ENCODE measurements at places on chromosomes 16 and 17.
A peak's percentile ranks its signal among the peaks of the same experiment; 100 is the strongest.

- no peak for DNase-seq
Observed at GRCh38 chr17:61595418-61596186, 4.6 kb upstream of the NACA2 start.

- no peak for DNase-seq
Observed at GRCh38 chr16:4415538-4416199, 727 bp downstream of the CORO7 start.

- DNase-seq: no peak
Observed at GRCh38 chr17:41733348-41734138, 900 bp downstream of the HAP1 start.

GRCh38 chr16:84532291-84532724 lies 27.8 kb upstream of the MEAK7 start:
- DNase-seq: no peak

GRCh38 chr17:9363440-9364350 lies 211.9 kb downstream of the STX8 start:
- no peak for DNase-seq

GRCh38 chr17:36863131-36863530 lies 74.1 kb upstream of the LHX1 start:
- no peak for DNase-seq

- DNase-seq: no peak
Observed at GRCh38 chr17:56809106-56809819, 24.5 kb downstream of the C17orf67 start.

DNA sequence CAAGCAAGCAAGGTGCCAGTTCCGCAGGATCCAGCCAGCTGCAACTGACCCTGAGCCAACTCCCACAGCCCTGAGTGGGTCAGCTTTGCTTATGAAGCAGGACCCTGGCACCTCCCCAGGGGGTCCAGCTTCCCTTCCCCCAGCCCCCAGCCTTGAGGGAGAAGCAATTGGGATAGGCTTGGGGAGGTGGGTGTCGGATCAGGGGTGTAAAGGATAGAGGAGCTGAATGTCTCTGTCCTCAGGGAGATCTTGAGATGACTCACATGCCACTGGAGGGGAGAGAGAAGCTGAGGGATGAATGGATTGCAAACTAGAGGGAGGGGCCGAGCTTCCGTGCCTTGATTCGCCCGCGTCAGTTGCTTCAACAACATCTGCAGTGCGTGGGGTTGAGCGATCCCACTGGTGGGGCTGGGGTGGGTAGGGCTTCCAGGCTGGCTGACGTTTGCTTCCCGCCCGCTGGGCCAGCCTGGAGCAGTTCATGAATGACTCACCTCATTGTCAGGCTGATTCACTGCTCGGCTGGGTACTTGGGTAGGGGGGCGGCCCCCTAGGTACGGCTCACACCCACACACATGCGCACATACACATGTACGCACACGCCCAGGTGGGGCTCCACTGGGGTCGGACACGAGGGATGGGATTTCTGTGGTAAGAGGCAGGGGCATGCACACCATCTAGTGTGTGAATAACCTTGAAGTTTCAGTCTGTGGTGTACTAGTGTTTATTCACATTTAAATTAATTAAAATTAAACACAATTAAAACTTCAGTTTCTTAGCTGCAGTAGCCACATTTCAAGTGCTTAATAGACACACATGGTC lies 3.6 kb upstream of the HROB start:
- peak; percentile 65 for DNase-seq

GRCh38 chr16:67284699-67285646 lies 5.6 kb downstream of the PLEKHG4 start:
- no peak for DNase-seq

DNA sequence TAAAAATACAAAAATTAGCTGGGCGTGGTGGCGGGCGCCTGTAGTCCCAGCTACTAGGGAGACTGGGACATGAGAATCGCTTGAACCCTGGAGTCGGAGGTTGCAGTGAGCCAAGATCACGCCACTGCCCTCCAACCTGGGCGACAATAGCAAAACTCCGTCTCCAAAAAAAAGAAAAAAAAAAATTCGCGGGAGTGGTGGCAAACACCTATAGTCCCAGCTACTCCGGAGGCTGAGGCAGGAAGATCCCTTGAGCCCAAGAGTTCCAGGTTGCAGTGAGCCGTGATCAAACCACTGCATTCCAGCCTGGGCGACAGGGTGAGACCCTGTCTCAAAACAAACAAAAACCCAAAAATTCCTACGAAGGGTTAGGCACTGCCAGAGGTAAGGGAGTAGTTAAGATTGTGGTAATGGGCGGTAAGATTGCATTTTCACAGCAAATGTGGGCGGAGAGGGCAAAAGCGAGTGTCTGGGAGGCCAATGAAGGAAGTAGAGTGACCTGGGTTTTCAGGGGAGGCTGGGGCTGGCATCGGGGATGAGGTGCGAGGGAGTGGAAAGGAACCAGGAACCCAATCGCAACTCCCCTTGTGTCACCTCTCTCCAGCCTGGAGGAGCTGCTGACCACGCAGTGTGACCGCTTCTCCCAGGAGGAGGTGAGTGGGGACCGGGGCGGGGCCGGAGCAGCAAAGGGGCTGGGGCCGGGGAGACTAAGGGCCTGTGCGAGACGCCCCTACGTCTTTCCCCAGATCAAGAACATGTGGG lies 2.6 kb downstream of the MYL11 start:
- no peak for DNase-seq

GRCh38 chr16:12225806-12226465 lies 249.4 kb downstream of the SNX29 start:
- no peak for DNase-seq

GRCh38 chr17:49190932-49191331 lies 19.4 kb downstream of the GNGT2 start:
- no peak for DNase-seq

DNA sequence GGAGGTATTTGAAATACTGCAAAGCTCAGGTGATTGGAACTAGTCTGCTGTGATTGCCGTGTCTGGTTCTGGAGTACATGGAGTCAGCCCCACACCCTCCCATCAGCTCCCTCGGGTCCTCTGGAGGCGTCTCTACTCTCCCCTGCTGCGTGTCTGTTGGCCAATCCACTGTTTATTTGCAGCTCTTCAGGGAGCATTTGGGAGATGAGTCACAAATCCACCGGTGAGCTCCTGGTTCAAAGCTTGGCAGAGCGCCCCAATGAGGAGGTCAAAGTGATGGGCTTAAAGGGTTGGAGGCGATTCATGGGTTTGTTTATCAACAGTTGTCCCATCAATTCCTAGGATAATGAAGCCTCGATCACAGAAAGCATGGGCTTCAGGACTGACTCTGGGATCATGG lies 14.6 kb downstream of the CALB2 start:
- DNase-seq: no peak

GRCh38 chr17:64186171-64187092 lies 56.5 kb upstream of the ERN1 start:
- no peak for DNase-seq

GRCh38 chr17:75925103-75925502 lies 15.7 kb downstream of the FBF1 start:
- no peak for DNase-seq

GRCh38 chr16:12826559-12826958 lies 22.9 kb upstream of the CPPED1 start:
- DNase-seq: no peak

DNA sequence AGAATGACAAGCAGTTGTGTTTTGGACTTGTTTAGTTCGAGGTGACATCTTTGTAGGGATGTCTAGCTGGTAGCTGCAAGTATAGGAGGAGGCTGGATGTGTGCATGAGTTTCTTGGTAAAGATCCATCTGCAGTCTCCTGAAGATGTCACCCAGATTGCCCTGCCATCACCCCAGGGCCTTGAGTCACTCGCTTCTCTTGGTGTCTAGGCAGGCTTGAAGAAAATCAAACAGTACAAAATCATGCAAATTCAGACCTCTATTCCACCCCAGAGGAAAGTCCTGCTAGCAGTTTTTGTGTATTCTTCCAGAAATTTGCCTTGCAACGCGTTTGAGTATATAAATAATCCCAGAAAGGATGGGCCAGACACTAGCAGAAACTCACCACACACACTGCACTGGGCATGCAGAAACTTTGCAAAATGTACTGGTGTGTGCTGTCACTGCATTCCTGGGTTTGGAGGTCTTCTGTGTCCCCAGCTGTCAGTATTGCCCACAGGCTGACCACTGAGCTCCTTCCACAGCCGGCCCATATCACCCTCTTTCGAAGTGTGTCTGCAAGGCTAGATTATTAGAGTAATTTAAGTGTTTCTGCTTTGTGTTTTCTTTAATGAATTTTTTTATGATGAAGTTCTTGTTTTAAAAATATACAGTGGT lies 51.5 kb downstream of the TENT4B start:
- DNase-seq: no peak

DNA sequence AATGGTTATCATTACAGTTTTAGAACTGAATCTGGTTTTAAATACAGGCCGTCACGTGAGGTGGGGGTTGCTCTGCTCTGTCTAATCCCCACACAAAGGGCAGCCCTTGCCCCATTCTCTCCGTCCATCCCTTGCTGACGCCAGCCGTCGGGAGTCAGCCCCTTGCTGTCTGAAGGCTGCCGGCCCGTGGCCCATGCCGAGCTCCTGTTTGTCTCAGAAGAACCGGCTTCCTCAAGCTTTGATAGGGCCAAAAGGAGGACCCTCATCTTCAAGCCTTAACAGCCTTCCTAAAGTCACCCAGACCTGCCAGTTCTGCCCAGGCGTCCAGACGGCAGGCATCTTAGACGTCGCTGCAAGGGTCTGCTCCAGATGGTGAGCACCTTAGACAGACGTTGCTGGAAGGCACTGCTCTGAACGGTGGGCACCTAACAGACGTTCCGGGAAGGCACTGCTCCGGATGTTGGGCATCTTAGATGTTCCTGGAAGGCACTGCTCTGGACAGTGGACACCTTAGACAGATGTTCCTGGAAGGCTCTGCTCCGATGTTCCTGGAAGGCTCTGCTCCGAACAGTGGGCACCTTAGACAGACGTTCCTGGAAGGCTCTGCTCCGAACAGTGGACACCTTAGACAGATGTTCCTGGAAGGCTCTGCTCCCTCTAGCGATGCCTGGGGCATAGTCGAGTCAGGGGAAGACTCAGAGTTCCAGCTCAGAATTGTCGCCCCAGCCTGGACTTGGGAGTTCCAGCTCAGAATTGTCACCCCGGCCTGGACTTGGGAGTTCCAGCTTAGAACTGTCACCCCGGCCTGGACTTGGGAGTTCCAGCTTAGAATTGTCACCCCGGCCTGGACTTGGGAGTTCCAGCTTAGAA lies 35.1 kb upstream of the CHMP6 start:
- DNase-seq: no peak

- no peak for DNase-seq
Observed at GRCh38 chr16:68131813-68132706, 46.9 kb downstream of the NFATC3 start.

GRCh38 chr16:13426269-13426668 lies 493.7 kb upstream of the ERCC4 start:
- DNase-seq: no peak

DNA sequence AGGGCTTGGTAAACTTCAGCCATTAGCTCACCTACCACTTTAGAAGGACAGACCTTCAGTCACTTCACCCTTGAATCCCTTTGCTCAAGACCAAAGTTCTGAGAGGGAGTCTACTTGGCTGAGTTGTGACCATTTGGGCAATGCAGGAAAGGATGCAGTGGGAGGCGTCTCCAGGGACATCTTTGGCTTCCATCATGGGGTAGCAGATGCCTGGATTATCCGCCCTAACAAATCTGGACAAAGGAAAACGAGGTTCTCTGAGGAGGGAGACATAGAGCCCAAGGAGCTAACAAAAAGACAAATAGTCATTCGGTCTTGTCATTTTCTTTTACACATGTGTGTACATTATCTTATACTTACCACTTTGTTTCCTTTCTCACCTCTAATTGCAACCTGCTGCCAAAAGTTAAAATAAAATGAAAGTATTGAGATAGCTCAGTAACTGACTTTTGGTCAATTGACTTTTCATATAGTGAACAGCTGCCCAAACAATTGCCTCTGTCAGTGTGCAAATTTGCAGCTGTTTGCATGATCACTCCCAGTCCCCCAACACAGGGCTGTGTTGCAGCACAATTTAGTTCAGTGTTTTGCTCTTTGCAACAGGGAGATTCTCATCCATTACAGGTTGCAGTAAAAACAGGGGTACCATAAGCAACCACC lies 108.9 kb upstream of the EEF2KMT start:
- DNase-seq: no peak

Data from stimulated activated CD4-positive, alpha-beta T cell treated with anti-CD3 and anti-CD28 coated beads, TNF-alpha, amount 100 ng/mL, for 4 hours (primary cell).